ENCODE measurements at places on chromosomes 3 and 15. TPM values are rescaled to one million over a fixed set of nuclear protein-coding genes. Genes with fewer than 3 reads are reported as not detected.

The SLC7A14 gene
- 0.34 TPM for total RNA-seq

The PLSCR2 gene
- not detected for total RNA-seq

The ACTRT3 gene
- total RNA-seq, result 3.7 TPM

The OR5K2 gene
- total RNA-seq, result not detected

The ZBTB11 gene
- 10.1 TPM for total RNA-seq

The LRRC2 gene
- total RNA-seq, result under 0.01 TPM

The SLC24A5 gene
- not detected for total RNA-seq

The HYKK gene
- total RNA-seq, result 7.4 TPM

The ANKUB1 gene
- total RNA-seq, result not detected

The PPP1R14D gene
- not detected for total RNA-seq

The WWTR1 gene
- 19.3 TPM for total RNA-seq

The GOLGA6L7 gene
- total RNA-seq, result not detected

The LXN gene
- total RNA-seq, result 75.5 TPM

The HYAL1 gene
- 3.1 TPM for total RNA-seq

The CACNA2D2 gene
- total RNA-seq, result 0.17 TPM

The KNG1 gene
- total RNA-seq, result not detected

The ANKRD34C gene
- not detected for total RNA-seq

The PRTG gene
- total RNA-seq, result 4.2 TPM

The POPDC2 gene
- not detected for total RNA-seq

The TMEM158 gene
- total RNA-seq, result 40.4 TPM

The ZMYND10 gene
- total RNA-seq, result 1.3 TPM

The SEMA3B gene
- total RNA-seq, result 14.3 TPM

The ZNF860 gene
- 0.17 TPM for total RNA-seq

The NDN gene
- total RNA-seq, result 93.0 TPM

The ACKR2 gene
- under 0.01 TPM for total RNA-seq

The SCG3 gene
- not detected for total RNA-seq

The KBTBD13 gene
- total RNA-seq, result not detected

The NR2F2 gene
- 21.4 TPM for total RNA-seq

The SERPINI1 gene
- total RNA-seq, result 2.1 TPM

The PARP15 gene
- total RNA-seq, result under 0.01 TPM

The CMTM8 gene
- 1.5 TPM for total RNA-seq

The TERC gene
- 92.2 TPM for total RNA-seq

The GUCA1C gene
- not detected for total RNA-seq

The CHRM5 gene
- not detected for total RNA-seq

The SLC22A13 gene
- total RNA-seq, result not detected

The GOLGA8S gene
- not detected for total RNA-seq

The EPB42 gene
- not detected for total RNA-seq

The RTP4 gene
- total RNA-seq, result not detected

The TICRR gene
- total RNA-seq, result 10.3 TPM

The INSYN1 gene
- total RNA-seq, result 0.30 TPM

The SCAP gene
- 42.7 TPM for total RNA-seq

Data from bronchus fibroblast of lung (primary cell).